ENCODE measurements at places on chromosomes 12 and 14.

GRCh38 chr14:25049093-25049567 is 817 bp downstream of the STXBP6 start:
- DNase-seq, result no peak

- DNase-seq, result no peak
These were observed 29.8 kb downstream of the TECPR2 start for GRCh38 chr14:102392506-102392905.

- peak; percentile 52 for DNase-seq
These were observed 61.7 kb upstream of the BCL2L14 start for GRCh38 chr12:12008931-12009611.

GRCh38 chr14:31051511-31051910 is 25.3 kb upstream of the STRN3 start:
- no peak for DNase-seq

GRCh38 chr12:131738196-131738595 is 27.3 kb downstream of the SFSWAP start:
- no peak for DNase-seq

DNA sequence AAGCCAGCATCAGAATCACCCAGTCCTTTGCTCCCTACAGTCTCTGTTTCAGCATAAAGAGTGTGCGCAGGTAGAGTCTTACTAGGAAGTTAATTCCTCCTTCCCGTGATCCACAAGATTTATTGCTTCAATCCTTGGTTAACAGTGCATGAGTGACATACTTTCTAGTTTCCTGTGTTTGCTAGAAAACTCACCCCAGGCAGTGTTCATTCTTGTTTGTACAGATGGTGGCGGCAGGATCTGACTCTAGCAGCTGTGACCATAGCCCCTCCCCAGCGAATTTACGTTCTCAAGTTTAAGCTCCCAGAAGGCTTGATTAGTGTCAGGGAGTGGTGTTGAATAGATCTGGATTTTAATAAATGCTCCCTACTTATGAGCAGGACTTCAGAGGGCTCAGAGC is 75.9 kb upstream of the ANO2 start:
- no peak for DNase-seq

GRCh38 chr12:63294327-63294632 is 143.3 kb upstream of the AVPR1A start:
- peak; percentile 96 for DNase-seq

GRCh38 chr12:501722-502447 is 42.1 kb downstream of the B4GALNT3 start:
- no peak for DNase-seq

GRCh38 chr12:102526656-102527055 is 46.3 kb upstream of the IGF1 start:
- DNase-seq, result no peak

DNA sequence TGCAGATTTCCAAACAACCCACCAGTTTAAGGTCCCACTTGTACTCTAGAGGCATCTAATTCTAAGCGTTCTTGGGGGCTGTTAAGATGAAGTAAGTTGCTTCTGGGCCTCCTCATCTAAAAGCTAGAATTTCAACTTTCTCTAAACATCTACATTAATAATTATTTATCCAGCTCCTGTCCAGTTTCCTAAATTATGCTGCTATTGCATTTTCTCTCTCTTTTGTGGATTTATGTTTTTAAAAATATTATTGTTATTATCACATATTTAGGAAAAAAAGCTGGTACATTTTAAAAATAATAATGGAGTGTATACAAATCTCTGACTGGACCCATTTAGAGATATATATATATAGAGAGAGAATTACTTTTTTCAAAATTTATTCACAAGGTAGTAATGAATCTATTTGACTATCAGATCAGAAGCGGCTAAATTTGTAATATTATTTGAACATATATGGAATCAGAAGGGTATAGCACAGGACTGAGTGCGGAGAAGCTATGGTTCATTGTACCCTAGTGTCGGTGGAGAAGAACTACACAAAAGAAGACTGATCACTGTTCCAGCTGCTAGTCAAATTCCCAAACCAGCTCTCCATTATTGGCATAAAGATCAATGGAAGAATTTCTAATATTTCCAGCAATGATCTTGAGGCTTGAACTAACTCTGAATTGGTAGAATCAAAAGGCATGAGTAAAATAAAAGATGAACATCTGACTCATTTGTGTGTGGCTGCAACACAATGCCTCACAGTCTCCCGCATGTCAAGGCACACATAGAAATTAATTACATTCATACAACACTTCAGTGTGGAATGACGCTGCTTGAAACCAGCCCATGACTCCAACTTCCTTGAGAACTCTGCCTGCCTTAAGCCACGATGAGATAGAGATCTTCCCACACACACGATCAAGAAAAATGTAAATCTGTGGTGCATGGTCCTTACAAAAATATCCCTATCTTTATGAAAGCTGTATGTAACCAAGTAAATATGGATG is 433.4 kb upstream of the OR4E1 start:
- DNase-seq, result no peak

DNA sequence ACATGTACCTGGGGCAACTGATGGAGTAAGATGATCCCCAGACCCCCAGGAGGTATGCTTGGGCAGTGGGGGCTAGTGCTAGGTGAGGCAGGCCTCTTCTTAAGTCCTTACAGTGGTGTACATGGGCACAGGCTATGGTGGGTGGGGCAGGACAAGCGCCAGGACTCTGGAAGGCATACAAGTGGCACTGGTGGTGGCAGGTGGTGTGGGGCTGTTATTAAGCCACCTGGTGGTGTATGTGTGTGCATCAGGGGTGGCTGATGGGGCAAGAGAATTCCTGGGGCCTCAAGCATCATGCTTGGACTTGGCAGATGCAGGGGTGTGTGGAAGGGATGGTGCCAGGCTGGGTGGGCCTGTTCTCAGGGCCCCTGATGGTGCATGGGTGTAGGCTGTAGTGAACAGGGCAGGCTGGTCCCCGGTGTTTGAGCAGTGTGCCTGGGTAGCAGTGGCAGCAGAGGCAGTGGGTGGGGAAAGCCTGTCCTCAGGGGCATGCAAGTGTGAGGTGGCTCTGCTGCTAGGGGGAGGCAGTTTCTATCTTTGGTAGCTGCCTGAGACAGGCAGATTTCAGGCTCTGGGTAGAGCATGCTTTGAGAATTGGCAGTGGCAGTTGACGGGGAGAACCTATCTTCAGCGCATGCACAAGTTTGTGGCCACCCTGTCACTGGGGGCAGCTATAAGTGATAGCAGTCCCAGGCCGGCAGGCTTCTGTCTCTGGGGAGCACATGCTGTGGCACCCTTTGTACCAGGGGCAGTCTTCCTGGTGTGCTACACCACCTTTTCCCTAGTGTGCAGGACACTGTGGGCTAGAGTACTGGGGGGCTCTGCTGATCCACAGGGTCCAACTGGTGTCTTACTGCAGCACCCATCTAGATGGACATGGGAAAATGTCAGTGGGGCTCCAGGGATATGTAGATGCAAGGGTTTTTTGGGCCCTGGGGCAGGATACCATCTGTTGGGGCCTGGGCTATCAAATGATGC is 52.6 kb upstream of the ABCD2 start:
- no peak for DNase-seq

GRCh38 chr12:55930771-55931316 is at the start of gene DGKA:
Gene DGKA (plus strand): TSS chr12:55931162. CDS start chr12:55936504, 5,342 bp downstream.
- no peak for DNase-seq

GRCh38 chr12:2688381-2688931 is 106.3 kb upstream of the FKBP4 start:
- no peak for DNase-seq

GRCh38 chr14:75794615-75795038 is 133.6 kb downstream of the TTLL5 start:
- peak; percentile 50 for DNase-seq
